ENCODE measurements at places on chromosomes 16 and 17.

- DNase-seq, result no peak
Measured at GRCh38 chr17:27519550-27519949, 63.3 kb downstream of the KSR1 start.

GRCh38 chr17:9229826-9230201 lies 208.5 kb downstream of the NTN1 start:
- DNase-seq, result no peak

DNA sequence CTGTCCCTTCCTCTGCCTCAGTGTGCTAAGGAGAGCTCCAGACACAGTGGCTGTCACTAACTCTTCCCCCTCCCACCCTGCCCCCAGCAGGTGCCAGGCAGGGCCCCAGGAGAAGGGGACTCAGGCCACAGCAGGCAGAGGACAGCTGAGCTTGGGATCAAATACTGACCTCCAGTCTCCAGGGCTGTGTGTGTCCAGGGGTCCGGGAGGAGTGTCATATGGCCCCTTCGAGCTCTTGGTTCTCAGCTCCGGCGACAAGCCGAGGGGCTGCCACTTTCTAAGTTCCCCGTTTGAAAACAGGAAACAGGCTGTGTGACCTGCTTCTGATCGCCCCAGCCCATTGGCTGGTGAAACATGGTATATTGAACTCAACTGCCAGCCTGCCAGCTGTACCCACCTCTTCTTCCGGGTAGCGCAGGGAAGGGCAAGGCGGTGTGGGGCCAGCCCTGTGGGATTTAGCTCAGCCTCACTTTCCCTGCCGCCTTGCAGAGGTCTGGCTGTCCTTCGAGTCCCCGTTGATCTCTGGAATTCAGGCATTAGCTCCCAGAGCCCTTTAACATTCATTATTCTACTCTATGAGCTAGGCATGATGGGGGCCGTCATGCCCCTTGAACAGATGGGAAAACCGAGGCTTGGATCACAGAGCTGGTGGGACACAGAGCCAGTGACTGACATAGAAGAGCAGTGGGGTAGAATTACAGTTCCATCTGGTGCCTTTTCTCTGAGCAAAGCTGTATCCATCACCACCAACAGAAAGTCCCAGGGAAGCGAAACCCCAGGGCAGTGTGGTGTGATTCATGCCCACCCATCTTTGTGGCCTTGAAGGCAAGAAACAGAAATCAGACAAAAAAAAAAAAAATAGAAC lies at the start of gene SNX20:
Gene SNX20 (minus strand): TSS at position 292 of the 865 bp plus-strand sequence. CDS start 3,786 bp downstream, outside the sequence.
- DNase-seq, result no peak

GRCh38 chr16:1859650-1860049 lies 12.3 kb downstream of the MEIOB start:
- DNase-seq, result no peak

GRCh38 chr17:57586196-57586740 lies 158.8 kb downstream of the CCDC182 start:
- no peak for DNase-seq

- no peak for DNase-seq
Measured at GRCh38 chr16:66267292-66268014, 99.0 kb upstream of the CDH5 start.

DNA sequence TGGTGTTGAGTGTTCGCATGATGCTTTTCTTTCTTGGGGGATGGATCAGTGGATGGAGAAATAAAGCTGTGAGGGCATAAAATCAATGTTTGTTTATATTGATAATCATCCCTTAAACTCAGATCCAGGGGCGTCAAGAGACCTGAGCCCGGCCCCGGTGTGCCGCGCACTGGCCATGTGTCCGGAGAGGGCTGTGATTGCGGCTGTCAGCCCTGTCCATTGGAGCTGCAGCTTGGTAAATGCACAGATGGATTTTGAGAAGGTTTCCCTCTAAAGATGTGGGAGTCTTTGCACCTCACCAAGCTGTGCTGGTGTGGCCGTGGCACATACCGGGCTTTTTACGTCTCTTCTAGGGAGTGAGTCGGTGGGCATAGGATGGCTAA lies 21.6 kb upstream of the ZNF750 start:
- DNase-seq, result no peak

Measured in RCC 7860 (cell line).